ENCODE measurements at places on chromosomes 5 and 9. TPM values are rescaled to one million over a fixed set of nuclear protein-coding genes. Genes with fewer than 3 reads are reported as not detected.

Gene LCN6
- not detected for total RNA-seq

GRCh38 chr9:16031971-16032370, 479.1 kb downstream of the CCDC171 start:
- no peak for DNase-seq
- no peaks in the 10 kb centered on the region for H3K27me3 ChIP-seq
- no peaks in the 10 kb centered on the region for H3K36me3 ChIP-seq
- no peak overlapping the region for H3K27ac ChIP-seq

Gene DCTN3
- 91.0 TPM for total RNA-seq

DNA sequence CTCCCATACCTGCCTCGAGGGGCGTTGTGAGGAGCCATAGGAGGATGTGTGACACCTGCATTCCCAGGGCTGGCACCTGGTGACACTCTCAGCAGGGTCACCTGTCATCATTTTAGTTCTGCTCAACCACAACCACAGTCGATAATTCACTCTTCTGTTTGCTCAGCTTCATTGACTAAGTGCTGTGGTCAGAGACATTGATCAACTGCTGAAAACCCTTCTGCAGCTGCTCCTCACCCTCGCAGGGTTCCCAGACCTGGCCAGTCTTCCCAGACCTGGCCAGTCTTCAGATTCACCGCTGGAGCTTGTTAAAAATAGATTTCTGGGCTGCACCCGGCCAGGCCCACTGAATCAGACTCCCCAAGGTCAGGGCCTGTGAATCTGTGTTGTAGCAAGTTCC, 92.8 kb downstream of the MVB12B start:
- H3K4me1 ChIP-seq, result no peaks in the 10 kb centered on the region
- no peaks in the 10 kb centered on the region for H3K27me3 ChIP-seq
- no peak overlapping the region for H3K4me3 ChIP-seq

GRCh38 chr9:123614306-123615263, 258.6 kb downstream of the CRB2 start:
- H3K27ac ChIP-seq, result no peak overlapping the region
- H3K27me3 ChIP-seq, result no peaks in the 10 kb centered on the region
- H3K36me3 ChIP-seq, result no peaks in the 10 kb centered on the region
- no peaks in the 10 kb centered on the region for H3K4me1 ChIP-seq

DNA sequence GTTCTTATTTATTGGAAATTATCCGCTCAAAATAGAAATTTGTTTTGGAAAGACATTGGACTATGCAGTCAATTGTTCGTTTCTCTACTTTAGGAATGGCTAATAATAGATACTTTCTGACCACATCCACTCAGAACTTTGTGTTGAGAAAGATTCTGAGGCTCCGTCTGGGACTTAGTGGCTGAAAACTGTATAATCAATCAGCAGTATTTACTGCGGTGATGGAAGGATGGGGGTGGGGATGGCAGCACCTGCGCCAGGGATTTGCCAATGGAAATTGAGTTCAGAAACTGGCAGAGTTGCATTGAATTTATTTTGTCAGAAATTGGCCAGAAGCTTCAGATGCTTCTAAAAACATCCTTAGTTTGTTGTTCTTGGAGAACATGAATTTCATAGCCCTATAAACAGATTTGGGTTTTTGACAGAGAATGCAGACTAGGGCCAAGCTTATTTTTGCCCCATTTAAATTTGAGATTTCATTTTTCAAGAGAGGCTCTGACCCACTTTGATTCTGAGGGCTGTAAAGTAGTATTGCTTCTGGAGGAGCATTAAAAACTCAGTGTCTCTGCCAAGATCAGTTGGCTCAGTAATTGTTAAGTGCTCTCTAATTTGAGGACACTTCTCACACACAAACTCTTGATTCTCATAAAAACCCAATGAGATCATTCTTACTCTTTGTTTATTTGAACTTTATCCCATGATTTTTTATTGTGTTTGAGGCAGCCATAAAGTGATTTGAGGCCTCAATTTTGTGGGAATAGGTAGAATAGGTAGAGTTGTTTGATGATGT, 215.1 kb downstream of the CD180 start:
- no peak overlapping the region for H3K27ac ChIP-seq
- DNase-seq, result no peak
- H3K4me1 ChIP-seq, result no peaks in the 10 kb centered on the region

DNA sequence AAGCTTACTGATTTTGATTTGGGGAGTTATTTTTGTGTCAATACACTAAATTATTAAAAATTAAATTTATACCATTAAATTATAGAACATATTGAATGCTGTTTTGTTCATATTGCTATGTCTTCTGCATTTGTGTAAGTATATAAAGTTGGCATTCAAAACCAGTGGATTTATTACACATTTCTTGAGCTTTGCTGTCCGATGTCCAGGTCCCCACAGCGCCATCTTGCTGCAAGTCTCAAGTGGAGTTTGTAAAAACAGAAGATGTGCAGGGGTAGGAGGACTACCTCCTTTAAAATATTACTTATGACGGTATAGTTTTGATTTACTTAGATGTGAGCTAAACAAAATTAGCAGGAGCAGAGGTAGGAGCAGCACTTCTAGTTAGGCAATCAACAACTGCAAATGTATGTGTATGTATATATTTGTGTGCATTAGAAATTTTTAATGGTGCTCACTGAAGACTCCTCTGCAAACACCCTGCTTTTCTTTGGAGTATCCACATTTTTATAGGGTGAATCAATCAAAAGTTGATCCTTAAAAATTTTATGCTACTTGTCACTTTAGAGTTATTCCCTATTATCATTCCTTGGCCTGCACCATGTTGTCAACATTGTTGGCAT, 37.4 kb downstream of the CPEB4 start:
- peak; percentile 70 for DNase-seq
- H3K27ac ChIP-seq, result no peak overlapping the region
- peaks cover 15% of the 10 kb centered on the region for H3K4me1 ChIP-seq
- no peaks in the 10 kb centered on the region for H3K27me3 ChIP-seq
- H3K4me3 ChIP-seq, result no peak overlapping the region

DNA sequence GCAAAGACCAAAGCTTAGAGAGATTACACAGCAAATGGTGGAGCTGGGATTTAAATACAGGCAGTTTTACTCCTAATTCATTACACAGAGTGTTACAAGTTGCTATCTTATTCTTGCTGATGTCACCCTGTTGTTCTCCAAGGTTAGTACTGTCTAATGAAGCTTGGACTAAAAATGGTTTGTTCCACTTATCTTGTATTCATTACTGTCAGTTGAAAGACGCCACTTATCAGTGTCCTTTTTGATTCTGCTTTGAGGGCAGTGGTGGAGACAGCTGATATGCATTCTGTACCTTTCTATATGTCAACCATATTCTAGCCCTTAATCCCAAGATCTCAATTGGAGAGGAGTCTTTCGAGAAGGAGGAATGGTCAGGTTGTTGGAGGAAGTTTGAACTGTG, 14.0 kb upstream of the DENND4C start:
- H3K36me3 ChIP-seq, result no peaks in the 10 kb centered on the region
- no peak overlapping the region for H3K27ac ChIP-seq
- no peak for DNase-seq
- H3K4me3 ChIP-seq, result no peak overlapping the region
- H3K4me1 ChIP-seq, result no peaks in the 10 kb centered on the region

Gene PIP5K1B
- 0.27 TPM for total RNA-seq

Gene F2RL1
- total RNA-seq, result 21.9 TPM

- DNase-seq, result no peak
- peaks cover 14% of the 10 kb centered on the region for H3K4me1 ChIP-seq
- no peaks in the 10 kb centered on the region for H3K27me3 ChIP-seq
- H3K27ac ChIP-seq, result no peak overlapping the region
- H3K4me3 ChIP-seq, result no peak overlapping the region
- no peaks in the 10 kb centered on the region for H3K36me3 ChIP-seq
Observed at GRCh38 chr9:91033270-91033669, 231.7 kb downstream of the SYK start.

- no peaks in the 10 kb centered on the region for H3K36me3 ChIP-seq
- H3K27me3 ChIP-seq, result no peaks in the 10 kb centered on the region
- H3K4me1 ChIP-seq, result no peaks in the 10 kb centered on the region
- no peak overlapping the region for H3K4me3 ChIP-seq
- no peak for DNase-seq
Observed at GRCh38 chr5:155307229-155307628, 293.7 kb downstream of the KIF4B start.

Gene IFNK
- total RNA-seq, result not detected

GRCh38 chr9:103169798-103170197, 174.7 kb downstream of the CYLC2 start:
- H3K4me3 ChIP-seq, result no peak overlapping the region
- no peaks in the 10 kb centered on the region for H3K4me1 ChIP-seq
- no peak overlapping the region for H3K27ac ChIP-seq
- DNase-seq, result no peak
- H3K27me3 ChIP-seq, result no peaks in the 10 kb centered on the region
- no peaks in the 10 kb centered on the region for H3K36me3 ChIP-seq

- DNase-seq, result peak; percentile 7
- H3K36me3 ChIP-seq, result peaks cover 5% of the 10 kb centered on the region
- peaks cover 9% of the 10 kb centered on the region for H3K4me1 ChIP-seq
- H3K27ac ChIP-seq, result peak overlapping the region; percentile 84
- no peaks in the 10 kb centered on the region for H3K27me3 ChIP-seq
Observed at GRCh38 chr9:113409481-113409880, 994 bp downstream of the POLE3 start.

Data from endothelial cell of umbilical vein (primary cell).